B cell (primary cell): ENCODE measurements at places on chromosomes 5 and 9. TPM values are rescaled to one million over a fixed set of nuclear protein-coding genes. Genes with fewer than 3 reads are reported as not detected.

DNA sequence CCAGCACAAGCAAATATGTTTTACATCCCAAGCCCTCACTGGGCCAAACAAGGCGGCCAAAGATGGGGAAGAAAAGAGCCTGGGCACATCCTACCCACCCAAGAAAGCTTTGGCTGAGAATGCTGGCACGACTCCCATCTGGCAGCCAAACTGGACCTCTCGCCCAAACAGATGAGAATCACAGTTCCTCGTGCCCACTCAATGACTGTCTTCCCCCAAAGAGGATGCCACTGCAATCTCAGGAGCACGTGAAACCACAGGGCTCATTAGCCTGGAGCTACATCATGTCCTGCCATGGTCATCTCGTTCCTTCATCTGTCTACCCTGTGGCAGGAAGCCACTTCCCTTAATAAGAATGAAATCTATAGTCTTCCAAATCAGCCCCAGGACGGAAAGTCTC is 536.8 kb downstream of the BNC2 start:
- DNase-seq, result no peak
- H3K4me1 ChIP-seq, result no peaks in the 10 kb centered on the region
- no peaks in the 10 kb centered on the region for H3K27me3 ChIP-seq
- H3K27ac ChIP-seq, result no peak overlapping the region
- H3K4me3 ChIP-seq, result no peak overlapping the region

- H3K27me3 ChIP-seq, result no peaks in the 10 kb centered on the region
- H3K4me3 ChIP-seq, result no peak overlapping the region
- H3K27ac ChIP-seq, result no peak overlapping the region
Measured at GRCh38 chr5:109003928-109004327, 256.2 kb downstream of the FER start.

DNA sequence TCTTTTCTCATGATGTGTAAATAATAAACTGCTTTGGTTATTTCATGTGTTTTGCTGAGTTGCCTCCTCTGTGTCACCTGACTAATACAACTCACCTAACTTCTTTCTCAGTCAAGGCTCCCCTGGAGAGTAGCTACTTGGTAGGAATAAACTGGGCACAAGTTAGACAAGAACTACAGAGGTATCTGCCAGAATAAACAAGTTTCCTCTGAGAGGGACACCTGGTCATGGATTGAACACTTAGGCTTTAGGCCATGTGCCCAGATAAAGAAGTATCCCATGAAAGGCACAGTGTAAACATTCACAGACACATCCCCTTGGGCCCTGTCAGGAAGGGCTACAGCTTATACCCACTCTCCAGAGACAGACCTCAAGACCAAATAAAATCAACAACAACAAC is 532.5 kb downstream of the KIF4B start:
- no peaks in the 10 kb centered on the region for H3K36me3 ChIP-seq
- H3K4me1 ChIP-seq, result no peaks in the 10 kb centered on the region
- no peaks in the 10 kb centered on the region for H3K27me3 ChIP-seq
- H3K4me3 ChIP-seq, result no peak overlapping the region
- DNase-seq, result no peak

DNA sequence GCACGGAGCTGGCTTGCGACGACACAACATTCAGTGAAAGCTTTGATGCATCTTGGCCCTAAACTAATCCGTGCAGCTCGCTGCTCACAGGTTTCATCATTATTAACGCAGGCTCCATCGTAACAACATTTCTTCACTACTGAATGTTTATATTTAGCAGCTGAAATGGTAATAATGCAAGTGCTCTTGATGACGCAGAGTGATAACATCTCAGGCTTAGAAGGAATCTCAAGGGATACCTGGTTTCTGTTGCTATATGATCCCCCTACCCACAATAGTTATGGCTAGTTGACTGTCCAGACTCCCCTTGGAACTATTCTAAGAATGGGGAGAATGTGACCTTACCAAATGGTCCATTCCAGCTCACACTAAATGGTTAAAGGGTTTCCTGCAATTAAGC is 36.2 kb downstream of the C5 start:
- H3K4me3 ChIP-seq, result no peak overlapping the region
- no peaks in the 10 kb centered on the region for H3K27me3 ChIP-seq
- H3K27ac ChIP-seq, result no peak overlapping the region
- no peaks in the 10 kb centered on the region for H3K36me3 ChIP-seq
- DNase-seq, result no peak

GRCh38 chr9:76835571-76836283 is 70.2 kb downstream of the PRUNE2 start:
- no peak for DNase-seq
- no peak overlapping the region for H3K27ac ChIP-seq
- H3K27me3 ChIP-seq, result no peaks in the 10 kb centered on the region
- no peaks in the 10 kb centered on the region for H3K36me3 ChIP-seq
- H3K4me1 ChIP-seq, result no peaks in the 10 kb centered on the region

DNA sequence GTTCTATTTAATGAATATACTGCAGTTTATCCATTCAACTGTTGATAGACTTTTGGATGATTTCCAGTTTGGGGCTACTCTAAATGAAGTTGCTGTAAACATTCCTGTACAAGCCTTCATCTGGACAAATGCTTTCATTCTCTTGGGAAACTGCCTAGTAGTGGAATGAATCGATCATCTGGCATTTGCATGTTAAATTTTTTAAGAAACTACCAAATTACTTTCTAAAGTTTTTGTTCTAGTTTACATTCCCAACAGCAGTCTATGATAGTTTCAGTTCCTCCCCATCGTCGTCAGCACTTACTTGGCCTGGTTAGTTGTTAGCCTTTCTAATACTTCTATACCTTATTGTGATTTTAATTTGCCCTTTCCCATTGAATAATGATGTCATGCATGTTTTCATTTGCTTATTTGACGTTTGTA is 306.3 kb downstream of the FER start:
- H3K4me1 ChIP-seq, result no peaks in the 10 kb centered on the region
- H3K36me3 ChIP-seq, result no peaks in the 10 kb centered on the region

GRCh38 chr9:94933511-94933828 is 207.0 kb downstream of the AOPEP start:
- peaks cover 2% of the 10 kb centered on the region for H3K36me3 ChIP-seq
- no peaks in the 10 kb centered on the region for H3K4me1 ChIP-seq
- DNase-seq, result no peak
- H3K27me3 ChIP-seq, result no peaks in the 10 kb centered on the region
- H3K27ac ChIP-seq, result no peak overlapping the region
- H3K4me3 ChIP-seq, result no peak overlapping the region

GRCh38 chr5:106875591-106876297 is 795.0 kb downstream of the EFNA5 start:
- no peak overlapping the region for H3K27ac ChIP-seq
- no peak overlapping the region for H3K4me3 ChIP-seq
- H3K4me1 ChIP-seq, result no peaks in the 10 kb centered on the region
- no peaks in the 10 kb centered on the region for H3K36me3 ChIP-seq
- DNase-seq, result no peak

GRCh38 chr5:76737846-76738245 is 21.9 kb downstream of the F2R start:
- DNase-seq, result no peak
- H3K4me3 ChIP-seq, result no peak overlapping the region
- H3K36me3 ChIP-seq, result no peaks in the 10 kb centered on the region
- peaks cover 13% of the 10 kb centered on the region for H3K4me1 ChIP-seq

- H3K27ac ChIP-seq, result no peak overlapping the region
- no peaks in the 10 kb centered on the region for H3K4me1 ChIP-seq
- no peak for DNase-seq
- no peaks in the 10 kb centered on the region for H3K27me3 ChIP-seq
Measured at GRCh38 chr9:6355728-6356127, 27.6 kb downstream of the TPD52L3 start.

GRCh38 chr9:95580812-95581761 is 64.3 kb upstream of the PTCH1 start:
- H3K4me3 ChIP-seq, result no peak overlapping the region
- no peak for DNase-seq
- no peak overlapping the region for H3K27ac ChIP-seq
- no peaks in the 10 kb centered on the region for H3K4me1 ChIP-seq
- no peaks in the 10 kb centered on the region for H3K27me3 ChIP-seq

GRCh38 chr9:112308588-112308987 is 24.8 kb downstream of the PTBP3 start:
- no peaks in the 10 kb centered on the region for H3K27me3 ChIP-seq
- H3K27ac ChIP-seq, result no peak overlapping the region
- no peak for DNase-seq
- no peaks in the 10 kb centered on the region for H3K4me1 ChIP-seq
- no peak overlapping the region for H3K4me3 ChIP-seq
- peaks cover 2% of the 10 kb centered on the region for H3K36me3 ChIP-seq

DNA sequence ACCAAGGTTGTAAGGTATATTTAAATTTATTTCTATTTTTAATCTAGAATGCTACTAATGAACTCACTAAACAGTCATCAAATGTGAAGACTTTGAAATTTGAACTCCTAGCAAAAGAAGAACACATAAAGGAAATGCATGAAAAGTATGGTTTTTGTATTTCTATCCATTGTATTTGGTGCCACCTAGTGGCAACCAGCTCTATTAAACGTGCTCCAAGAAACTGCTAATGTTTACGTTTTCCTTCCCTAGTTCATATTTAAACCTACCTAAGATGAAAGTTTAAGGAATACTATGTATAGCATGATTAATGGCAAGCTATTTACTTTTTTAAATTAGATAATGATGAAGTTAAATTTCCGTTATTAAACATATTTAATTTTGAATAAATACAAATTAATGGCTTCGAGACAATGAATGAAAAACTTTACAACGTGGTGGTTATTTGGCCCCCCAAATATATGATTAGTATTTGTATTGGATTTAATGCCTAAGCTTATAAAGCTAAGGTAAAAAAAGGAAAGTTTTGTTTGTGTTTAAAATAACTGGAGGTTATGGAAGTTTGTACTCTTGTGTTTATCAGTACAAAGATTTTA is 115.9 kb upstream of the SH3GL2 start:
- H3K4me1 ChIP-seq, result no peaks in the 10 kb centered on the region
- no peak overlapping the region for H3K27ac ChIP-seq
- DNase-seq, result peak; percentile 40
- H3K4me3 ChIP-seq, result no peak overlapping the region

DNA sequence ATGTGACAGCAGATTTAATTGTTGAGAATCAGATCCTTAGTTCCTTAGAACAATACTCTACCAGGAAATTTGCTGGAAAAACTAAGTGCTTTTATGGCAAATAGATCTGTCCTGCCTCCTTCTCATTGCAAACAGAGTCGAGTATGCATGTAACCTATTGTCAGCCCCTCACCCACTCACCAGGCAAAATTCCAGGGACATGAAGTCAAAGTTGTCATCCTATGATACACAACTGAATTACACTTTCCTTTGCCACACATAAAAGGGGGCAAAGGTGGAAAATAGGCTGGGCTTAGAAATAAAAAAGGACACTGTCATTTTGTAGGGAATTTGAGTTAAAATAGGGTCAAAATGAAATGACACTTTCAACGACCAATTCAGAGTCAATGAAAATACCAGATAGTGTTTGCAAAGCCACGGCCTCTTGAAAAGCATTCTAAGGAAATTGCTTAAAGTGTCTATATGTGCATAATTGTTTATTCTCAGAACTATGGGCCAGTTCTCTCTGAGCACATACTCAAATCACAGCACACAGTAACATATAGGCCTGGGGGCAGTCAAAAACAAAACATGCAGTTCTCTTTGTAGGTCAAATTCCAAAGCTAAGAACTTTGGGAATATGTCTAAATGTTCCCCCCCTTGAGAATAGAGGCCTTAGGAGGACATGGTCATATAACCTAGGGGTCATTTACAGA is 452.8 kb downstream of the NFIB start:
- no peak for DNase-seq
- H3K36me3 ChIP-seq, result no peaks in the 10 kb centered on the region
- no peak overlapping the region for H3K4me3 ChIP-seq
- no peaks in the 10 kb centered on the region for H3K27me3 ChIP-seq
- no peak overlapping the region for H3K27ac ChIP-seq

DNA sequence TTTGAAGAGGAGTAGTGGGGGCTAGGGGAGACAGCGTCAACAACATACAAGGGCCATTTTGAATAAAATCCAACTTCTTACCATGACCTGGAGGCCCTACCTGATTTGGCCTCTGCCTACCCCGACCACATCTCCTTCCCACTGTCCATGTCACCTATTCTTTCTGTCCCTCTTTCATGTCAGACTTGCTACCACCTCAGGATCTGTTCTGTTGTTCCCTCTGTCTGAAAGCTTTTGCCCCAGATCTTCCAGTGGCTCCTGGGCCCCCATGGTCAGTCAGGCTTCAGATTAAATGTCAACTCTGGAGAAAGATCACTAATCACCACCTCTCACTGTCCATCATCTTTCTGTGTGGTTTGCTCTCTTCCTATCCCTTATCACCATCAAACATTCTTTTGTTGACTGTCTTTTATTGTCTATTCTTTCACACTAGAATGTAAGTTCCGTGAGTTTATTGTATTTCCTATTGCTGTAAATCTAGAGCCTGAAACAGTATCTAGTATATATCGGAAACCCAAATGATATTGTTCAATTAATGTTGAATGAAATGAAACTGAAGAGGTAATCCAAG is 31.2 kb upstream of the APC start:
- peak; percentile 27 for DNase-seq
- peak overlapping the region; percentile 85 for H3K27ac ChIP-seq
- H3K4me1 ChIP-seq, result peaks cover 22% of the 10 kb centered on the region
- no peak overlapping the region for H3K4me3 ChIP-seq
- H3K36me3 ChIP-seq, result peaks cover 3% of the 10 kb centered on the region

DNA sequence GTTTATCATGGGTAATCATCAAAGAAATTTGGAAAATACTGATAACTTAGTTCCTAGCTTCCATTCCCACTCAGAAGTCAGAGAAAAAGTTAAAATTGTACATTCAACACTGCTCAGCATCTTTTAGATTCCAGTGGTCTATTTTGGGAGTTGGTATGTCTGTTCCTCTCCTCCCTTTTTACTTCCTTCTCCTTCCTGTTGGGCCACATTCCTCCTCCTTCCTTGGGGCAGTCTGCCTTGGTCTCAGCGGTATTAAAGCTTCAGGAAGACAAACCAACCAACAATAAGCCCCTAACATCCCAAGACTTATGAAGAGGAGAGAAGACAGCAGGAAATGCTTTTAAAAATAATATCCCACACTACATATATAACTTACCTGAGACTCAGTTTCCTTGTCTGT is 49.9 kb upstream of the SSBP2 start:
- H3K27ac ChIP-seq, result no peak overlapping the region
- no peaks in the 10 kb centered on the region for H3K27me3 ChIP-seq
- H3K4me1 ChIP-seq, result no peaks in the 10 kb centered on the region

Gene ANKRD18A
- not detected in 2 replicates for total RNA-seq

Gene AJM1
- 2.3 and 2.9 TPM in 2 replicates for total RNA-seq

Gene RABL6
- 70.5 and 72.3 TPM in 2 replicates for total RNA-seq

Gene MCIDAS
- not detected in 2 replicates for total RNA-seq

Gene WNK2
- total RNA-seq, result not detected in 2 replicates

Gene CER1
- not detected in 2 replicates for total RNA-seq
